Left ventricle myocardium inferior (tissue), 1 donor: ENCODE measurements at places on chromosomes 12 and 14.

GRCh38 chr14:56603648-56604047, 24.1 kb downstream of the TMEM260 start:
- DNase-seq = no peak

- DNase-seq = no peak
These were observed 169.6 kb upstream of the FRMD6 start for GRCh38 chr14:51482102-51482501.

DNA sequence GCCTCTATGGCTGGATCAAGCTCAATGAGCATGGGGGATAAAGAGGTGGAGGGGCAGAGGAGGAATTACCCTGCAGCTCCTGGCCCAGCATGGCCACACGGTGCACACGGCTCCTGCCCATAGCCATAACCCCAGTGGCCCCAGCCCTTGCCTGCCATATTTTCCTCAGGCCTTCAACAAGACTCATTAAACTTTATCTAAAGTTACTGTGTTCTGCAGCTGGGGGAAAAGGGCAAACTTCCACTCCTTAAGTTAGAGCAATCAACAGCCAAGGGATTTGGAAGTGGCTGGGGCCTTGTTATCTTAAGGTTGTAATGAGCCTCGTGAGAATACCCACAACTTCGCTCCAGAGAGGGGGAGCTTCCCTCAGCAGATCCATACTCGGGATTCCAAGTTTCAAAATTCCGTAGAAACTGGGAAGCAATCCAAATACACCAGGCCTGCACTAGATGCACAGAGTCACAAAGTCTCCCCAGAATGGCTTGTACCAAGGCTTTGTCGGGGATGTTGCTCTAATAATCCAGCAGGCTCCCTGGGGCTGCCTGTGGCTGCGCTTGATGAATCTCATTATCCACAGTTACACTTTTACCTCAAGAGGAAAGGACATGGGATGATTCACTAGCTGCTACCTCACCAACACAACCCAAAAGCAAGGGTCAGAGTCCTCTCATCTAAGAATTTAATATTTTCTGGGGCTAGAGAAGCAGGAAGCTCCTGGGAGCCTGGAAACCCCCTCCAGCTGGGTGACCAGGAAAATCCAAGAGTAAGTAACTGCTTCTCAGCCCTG, 13.0 kb upstream of the OR6J1 start:
- DNase-seq = no peak

DNA sequence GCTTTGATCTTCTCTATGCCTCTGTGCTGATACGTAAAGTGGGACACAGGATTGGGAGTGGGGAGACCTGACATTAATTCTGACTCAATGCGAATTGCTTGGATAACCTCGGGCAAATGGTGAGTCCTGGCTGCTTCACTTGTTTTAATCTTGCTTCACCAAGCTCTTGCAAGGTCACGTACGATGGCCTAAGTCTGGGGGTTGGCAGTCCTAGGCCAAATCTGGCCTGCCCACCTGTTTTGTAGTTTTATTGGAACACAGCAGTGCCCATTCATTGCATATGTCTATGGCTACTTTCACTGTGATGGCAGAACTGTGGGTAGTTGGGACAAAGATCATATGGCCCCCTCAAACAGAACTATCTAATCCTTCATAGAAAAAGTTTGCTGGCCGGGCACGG, 13.4 kb downstream of the CLSTN3 start:
- DNase-seq = no peak

DNA sequence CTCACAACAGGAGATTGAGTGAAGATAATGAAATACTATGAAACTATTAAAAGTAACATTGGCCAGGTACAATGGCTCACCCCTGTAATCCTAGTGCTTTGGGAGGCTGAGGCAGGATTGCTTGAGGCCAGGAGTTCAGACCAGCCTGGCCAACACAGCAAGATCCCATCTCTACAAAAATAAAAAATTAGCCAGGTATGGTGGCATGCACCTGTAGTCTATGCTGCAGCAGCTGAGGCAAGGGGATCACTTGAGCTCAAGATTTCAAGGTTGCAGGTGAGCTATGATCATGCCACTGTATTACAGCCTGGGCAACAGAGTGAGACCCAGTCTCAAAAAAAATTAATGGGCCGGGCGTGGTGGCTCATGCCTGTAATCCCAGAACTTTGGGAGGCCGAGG, 14.9 kb downstream of the RAD9B start:
- DNase-seq = no peak

- DNase-seq = no peak
These were observed 71.7 kb upstream of the CPSF6 start for GRCh38 chr12:69167648-69168165.

- DNase-seq = peak; percentile 45
These were observed 834 bp downstream of the RASSF8 start for GRCh38 chr12:25959071-25959961.

DNA sequence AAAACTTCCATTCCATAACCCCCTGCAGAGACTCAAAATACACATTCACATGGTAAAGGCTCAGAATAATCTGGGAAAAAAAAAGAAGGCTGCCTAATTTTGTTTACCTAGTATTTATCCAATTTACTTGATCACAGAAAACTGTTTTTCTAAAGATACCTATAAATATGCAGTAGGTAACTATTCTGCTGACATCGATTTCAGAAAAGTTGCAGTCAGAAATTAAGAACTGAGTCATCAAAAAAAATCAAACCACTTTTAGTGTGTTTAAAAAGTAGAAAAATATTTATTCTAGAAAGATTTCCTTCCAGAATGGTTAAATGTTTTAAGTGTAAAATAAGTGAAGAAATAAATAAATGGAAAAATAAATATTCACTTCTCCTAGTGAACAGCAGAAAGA, 254.5 kb upstream of the CAND1 start:
- DNase-seq = no peak

- DNase-seq = no peak
These were observed 216 bp downstream of the IKBIP start for GRCh38 chr12:98644433-98644711.

DNA sequence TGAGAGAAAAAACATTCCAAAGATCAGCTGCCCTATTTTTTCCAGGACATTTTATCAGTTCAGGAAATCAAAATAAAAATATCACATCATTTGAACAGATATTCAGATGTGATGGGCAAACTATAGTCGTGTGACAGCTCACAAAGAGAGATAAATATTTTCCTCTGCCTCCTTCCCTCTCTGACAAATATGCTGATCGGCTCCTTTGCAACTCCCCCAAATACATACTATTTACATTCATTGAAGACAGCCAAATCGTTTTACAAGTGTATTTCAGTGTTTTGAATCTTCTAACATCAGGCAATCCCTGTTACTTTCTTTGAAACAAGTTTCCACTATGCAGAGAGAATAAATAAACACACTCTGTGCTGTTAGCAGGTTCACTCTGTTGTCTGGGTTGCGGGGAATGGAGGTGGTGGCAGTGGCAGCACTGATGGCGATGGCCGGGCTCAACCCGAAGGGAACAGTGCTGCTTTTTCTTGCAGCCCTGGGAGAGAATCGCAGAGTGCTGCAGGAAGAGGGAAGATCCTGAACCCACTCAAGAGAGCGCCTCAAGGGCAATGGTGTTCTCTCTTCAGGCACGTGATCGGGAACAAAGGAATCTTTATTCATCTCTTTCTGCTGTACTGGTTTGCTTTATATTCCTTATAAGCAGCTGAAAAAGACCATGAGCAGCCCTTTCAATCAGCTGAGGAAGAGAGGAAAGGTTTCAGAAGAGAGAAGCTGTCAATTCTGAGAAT, 142.5 kb downstream of the PHLDA1 start:
- DNase-seq = no peak

DNA sequence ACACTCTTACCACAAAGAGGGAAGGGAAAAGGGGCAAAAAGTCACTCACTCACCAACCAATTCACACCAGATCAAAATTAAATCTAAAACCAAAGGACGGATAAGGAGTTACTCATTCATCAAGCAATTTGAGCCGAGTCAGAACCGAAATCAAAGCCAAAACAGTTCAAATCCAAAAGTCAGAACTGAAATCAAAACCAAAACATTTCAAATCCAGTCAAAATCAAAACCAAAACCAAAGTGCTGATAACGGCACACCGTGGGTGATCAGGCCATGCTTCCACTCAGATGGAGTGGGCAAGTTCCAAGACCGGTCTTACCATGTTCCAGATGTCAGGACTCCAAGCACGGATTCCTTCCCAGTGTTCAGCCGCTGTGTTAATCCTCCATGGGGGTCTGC, 139.5 kb downstream of the SLC38A6 start:
- no peak for DNase-seq

GRCh38 chr12:108640802-108641445, 7.2 kb upstream of the SELPLG start:
- peak; percentile 54 for DNase-seq

DNA sequence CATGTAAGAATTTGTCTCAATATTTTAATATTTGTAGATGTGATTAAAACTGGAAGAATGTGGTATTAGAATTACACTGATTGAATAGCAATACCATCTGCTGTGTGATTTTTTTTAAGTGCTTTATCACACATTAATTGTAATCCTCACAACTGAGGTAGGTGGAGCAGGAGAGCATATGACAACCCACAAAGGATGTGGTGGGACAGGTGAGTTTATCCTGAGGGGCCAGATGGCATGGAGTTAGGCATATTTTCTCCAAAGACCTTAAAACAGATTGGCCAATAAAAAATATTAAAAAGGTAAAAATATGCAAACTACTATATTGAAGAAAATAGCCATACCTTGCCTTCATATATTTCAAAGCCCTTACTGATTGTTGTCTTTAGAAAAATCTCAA, 7.8 kb downstream of the LRRC10 start:
- no peak for DNase-seq

- no peak for DNase-seq
These were observed 828.3 kb downstream of the DIO2 start for GRCh38 chr14:79383031-79383430.

DNA sequence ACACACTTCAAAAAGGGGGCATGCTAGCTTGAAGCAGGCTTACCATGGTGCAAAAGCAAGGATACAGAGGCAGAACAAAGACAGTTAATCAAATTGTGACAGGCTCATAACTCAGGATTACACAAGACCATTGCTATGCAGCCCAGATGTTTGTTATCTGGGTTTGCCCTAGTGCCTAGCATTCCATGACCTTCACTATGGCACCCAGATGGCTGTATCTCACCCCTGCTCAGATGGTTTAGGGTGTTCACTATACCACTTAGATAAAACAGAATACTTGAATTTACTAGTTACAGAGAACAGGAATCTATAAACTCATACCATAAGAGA, 56.2 kb downstream of the SDR9C7 start:
- DNase-seq = no peak

GRCh38 chr14:63614679-63615363, 26.9 kb downstream of the WDR89 start:
- no peak for DNase-seq

- DNase-seq = peak; percentile 27
These were observed 127.9 kb downstream of the TMTC1 start for GRCh38 chr12:29655861-29656260.

DNA sequence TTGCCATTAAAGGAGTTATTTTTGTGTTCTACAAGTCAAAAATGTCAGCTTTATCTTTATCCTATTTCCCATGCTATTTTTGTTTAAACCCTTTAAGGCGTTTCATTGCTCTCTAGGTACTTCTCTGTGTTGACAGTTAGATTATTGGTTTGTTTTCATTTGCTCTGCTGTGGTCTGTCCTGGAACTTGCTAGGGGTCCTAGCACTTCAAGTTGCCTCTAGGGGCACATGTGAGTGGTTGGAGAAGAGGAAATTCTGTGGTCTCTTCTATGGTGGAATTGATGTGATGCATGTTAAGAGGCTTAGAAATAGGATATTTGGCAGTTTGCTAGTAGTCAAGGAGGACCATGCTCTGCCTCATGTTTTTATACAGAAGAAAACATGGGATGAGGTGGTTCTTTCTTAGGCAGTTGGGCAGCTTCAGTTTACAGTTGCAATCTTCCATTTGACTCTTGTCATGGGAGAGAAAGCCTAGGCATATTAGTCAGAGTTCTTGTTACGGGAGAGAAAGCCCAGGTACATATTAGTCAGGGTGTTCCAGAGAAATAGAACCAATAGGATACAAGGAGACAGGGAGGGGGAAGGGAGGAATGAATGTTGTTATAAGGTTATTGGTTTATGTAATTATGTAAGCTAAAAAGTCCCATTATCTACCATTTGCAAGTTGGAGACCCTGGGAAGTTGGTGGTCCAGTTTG, 14.4 kb downstream of the TTLL5 start:
- no peak for DNase-seq

- DNase-seq = no peak
These were observed 11.7 kb upstream of the PRB4 start for GRCh38 chr12:11321980-11322379.

- DNase-seq = no peak
These were observed 981.1 kb downstream of the SLC6A15 start for GRCh38 chr12:83931451-83931850.

- no peak for DNase-seq
These were observed 13.3 kb downstream of the TGFB3 start for GRCh38 chr14:75968456-75968855.

DNA sequence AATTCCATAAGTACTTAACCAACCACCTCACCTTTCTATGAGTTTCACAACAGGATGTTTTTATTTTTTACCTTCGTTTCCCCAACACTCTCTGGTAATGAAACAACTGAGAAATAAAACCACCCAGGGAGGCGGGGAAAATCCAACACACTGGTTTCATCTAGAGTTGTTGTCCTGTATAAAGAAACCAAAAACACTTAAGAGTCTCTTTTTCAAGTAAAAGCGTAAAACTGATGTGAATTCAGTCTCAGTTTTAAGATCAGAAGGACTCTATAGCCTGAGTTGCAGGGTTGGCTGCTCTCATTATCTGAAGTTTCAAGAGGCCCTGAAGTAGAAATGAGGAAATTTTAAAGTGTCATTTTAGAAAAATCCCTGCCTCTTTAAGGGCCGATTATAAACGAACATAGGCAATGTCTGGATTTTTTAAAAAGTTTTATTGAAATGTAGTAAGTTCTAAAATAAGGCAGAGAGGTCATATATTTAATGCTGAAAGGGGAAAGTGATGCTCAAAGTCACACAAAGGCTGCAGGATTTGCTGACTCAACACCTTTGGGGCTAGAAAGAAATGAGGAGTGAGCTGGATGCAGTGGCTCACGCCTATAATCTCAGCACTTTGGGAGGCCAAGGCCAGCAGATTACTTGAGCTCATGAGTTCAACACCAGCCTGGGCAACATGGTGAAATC, 27.2 kb downstream of the HIGD1C start:
- DNase-seq = no peak

DNA sequence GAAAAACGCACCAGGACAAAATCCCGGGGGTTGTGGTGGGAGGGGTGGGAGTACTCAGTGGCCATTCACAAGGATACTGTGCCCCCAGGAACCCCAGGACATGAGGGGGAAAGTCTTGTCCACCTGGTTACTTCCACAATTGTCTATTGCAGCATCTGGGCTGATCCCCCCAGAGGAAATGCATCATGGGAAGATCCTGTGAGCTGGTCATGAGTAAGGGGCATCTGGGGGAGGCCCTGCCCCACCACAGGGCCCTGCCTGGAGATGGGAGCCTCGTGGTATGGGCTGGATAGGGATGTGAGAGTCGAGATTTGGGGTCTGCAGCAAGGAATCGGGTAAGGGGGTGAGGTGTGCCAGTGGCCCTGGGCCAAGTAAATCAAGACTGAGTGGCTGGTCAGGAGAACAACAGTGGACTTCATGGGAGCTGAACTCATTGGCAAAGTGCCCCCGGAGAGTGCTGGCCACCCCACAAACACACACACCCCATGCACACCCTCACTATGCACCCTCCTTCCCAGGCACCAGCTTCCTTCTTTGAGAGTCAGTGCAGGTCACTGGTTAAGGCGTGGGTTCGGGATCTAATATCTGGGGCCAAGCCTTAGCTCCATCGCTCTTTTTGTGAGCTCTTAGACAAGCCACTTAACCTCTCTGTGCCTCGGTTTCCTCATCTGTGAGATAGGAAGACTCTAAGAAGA, 3.0 kb upstream of the SERPINA1 start:
- DNase-seq = no peak
